ENCODE measurements at places on chromosomes 2 and 18.

DNA sequence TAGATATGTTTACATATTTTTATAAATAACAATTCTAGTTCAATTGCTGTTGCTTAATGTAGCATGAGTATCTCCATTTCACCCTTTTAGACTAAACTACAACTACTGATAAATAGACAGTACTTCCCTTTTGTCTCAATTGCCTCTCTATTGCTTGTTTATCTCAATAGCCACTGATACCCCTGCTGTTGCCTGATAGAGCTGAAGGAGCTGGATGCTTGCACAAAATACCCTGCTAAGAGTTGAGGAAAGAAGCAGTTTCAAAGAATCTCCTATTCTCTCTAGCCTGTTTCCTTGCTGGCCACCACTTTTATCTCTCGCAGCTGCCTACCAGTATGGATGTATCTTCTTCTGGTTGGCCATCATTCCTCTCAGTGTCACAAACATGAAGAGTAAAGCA, 16.9 kb upstream of the ZNF804A start:
- no peaks in the 10 kb centered on the region for H3K4me1 ChIP-seq
- DNase-seq = no peak
- H3K27me3 ChIP-seq = no peaks in the 10 kb centered on the region
- no peaks in the 10 kb centered on the region for H3K36me3 ChIP-seq

DNA sequence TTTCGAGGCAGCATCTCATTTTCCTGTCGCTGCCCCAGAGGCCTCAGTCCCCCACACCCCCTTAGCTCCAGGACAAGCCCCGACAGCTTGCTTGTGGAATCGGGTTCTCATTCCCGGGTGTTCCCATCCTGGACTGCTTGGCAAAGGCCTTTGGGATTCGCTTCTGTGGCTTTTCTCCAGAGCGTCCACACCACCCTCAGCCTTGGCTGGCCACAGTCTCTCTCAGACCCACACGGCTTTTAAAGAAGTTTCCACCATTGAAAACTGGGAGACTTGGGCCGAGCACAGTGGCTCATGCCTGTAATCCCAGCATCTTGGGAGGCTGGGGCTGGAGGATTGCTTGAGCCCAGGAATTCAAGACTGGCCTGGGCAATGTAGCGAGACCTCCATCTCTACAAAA, 2.7 kb downstream of the ESPNL start:
- no peaks in the 10 kb centered on the region for H3K27me3 ChIP-seq
- peaks cover 5% of the 10 kb centered on the region for H3K4me1 ChIP-seq
- no peak for DNase-seq
- H3K27ac ChIP-seq = no peak overlapping the region
- H3K4me3 ChIP-seq = no peak overlapping the region

DNA sequence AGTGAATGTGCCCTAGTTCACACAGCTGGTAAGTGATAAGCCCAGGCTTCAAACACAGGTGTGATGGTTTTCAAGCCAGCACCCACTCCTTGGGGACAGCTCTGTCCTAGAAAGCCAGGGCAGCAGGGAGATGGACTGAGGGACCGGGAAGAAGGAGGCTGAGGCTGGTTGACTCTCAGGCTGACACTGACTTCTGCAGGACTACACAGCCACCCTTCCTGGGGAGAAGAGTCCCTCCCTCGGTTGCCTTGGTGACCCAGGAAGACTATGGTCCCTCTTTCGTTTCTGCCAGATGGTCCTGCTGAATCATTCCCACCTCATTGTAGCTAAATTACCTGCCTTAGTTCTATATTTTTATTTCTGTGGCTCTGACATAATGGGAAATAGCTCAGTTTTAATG, 11.3 kb upstream of the FSHR start:
- H3K4me3 ChIP-seq = no peak overlapping the region
- H3K36me3 ChIP-seq = no peaks in the 10 kb centered on the region
- H3K4me1 ChIP-seq = no peaks in the 10 kb centered on the region
- H3K27me3 ChIP-seq = no peaks in the 10 kb centered on the region
- DNase-seq = no peak
- no peak overlapping the region for H3K27ac ChIP-seq

DNA sequence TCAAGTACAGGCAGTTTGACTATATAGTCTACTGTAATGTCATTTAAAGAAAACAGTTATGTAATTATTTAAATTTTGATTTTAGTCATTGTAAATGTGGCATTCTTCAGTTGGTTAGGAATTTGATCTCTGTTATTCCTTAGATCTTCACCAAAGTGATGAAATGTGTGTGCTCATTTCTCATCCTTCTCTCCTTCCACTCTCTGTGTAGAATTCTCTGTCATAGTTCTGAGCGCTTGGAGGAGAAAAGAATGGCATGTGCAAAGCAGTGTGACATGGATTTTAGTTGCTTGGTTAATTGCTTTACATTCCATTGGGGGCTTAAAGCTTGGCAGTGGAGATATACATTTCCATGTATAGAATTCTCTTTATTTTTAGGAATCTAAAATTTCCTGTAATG, 14.8 kb downstream of the PIK3C3 start:
- peaks cover 2% of the 10 kb centered on the region for H3K36me3 ChIP-seq
- H3K27me3 ChIP-seq = no peaks in the 10 kb centered on the region
- no peak for DNase-seq
- no peaks in the 10 kb centered on the region for H3K4me1 ChIP-seq
- no peak overlapping the region for H3K27ac ChIP-seq
- H3K4me3 ChIP-seq = no peak overlapping the region

DNA sequence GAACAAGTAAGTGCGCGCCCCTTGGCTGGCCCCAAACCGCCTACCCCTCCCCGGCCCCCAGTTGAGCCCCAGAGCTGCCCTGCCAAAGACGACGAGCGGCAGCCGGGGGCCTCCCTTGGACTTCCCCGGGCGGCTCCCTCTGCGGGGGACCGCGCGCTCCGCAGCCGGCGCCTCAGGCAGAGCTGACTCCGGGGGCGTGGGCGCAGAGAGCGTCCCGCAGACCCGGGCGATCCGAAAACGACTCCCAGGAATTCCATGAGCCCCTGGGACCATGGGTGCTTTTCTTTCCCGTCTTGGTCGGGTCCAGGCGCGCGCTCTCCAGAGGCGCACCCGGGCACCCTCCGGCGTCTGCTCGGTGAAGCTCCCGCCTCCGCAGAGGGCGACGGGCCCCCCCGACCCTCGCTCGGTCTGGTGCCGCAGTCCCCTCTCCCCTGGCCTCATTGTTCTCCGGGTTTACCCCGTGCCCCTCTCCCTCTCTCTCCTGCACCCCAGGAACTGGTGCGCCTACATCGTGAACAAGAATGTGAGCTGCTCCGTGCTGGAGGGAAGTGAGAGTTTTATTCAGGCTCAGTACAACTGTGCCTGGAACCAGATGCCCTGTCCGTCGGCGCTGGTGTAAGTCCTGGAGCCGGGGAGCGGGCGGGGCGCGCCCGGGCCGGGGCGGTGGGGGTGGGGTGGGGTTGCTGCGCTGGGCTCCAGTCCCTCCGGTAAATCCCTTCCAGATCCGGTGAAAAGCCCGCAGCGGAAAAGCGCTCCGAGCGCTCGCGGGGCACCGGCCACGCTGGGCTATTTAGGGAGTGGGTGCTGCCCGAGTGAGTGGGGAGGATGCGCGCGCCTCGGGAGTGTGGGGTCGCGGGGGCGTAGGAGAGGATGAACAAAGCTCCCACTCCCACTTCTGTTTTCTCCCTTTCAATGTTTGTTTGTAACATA, 776 bp downstream of the EMILIN2 start:
- no peak overlapping the region for H3K27ac ChIP-seq
- H3K4me3 ChIP-seq = peak overlapping the region; percentile 75
- DNase-seq = no peak
- peaks cover 7% of the 10 kb centered on the region for H3K4me1 ChIP-seq
- peaks cover 7% of the 10 kb centered on the region for H3K27me3 ChIP-seq

- H3K36me3 ChIP-seq = no peaks in the 10 kb centered on the region
- no peaks in the 10 kb centered on the region for H3K27me3 ChIP-seq
- H3K4me1 ChIP-seq = peaks cover 4% of the 10 kb centered on the region
- peak overlapping the region; percentile 61 for H3K4me3 ChIP-seq
- H3K27ac ChIP-seq = peak overlapping the region; percentile 96
Measured at GRCh38 chr18:21599585-21600525, 649 bp downstream of the ESCO1 start.

DNA sequence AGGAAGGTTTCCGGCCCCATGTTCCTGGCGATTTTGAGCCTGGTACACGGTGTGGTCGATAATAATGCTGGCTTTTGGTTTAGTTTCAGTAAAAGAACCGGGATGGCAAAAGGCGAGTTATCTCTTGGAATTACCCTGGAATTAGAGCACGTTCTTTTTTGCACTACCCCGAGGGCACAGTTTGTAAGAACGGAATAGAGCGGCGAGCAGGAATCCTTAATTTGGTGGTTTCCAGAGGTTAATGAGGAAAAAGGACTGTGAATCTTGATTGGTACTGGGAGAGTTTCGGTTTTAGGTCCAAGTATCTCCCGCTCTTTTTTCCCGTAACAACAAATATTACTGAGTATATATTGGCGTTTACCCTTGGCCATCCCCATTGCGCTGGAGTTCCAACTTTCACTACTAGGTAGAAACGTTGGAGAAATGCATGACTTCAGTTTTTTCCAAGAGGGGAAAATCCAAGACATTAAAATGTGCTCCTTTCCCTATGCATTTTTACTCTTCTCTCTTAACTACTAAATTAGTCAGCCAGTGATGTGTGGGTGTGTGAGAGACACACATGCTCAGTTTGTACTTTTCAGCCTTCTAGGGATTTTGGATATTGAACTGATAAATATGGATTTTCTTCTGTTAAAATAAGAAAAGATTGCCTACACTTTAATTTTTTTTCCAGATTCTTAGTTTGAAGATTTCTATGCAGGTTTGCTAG, 160.8 kb downstream of the AGPS start:
- H3K4me1 ChIP-seq = 0 out of 2 replicates have a peak, but pooled peaks cover 3% of the 10 kb centered on the region
- H3K36me3 ChIP-seq = no peaks in the 10 kb centered on the region
- peak overlapping the region; percentile 99 for H3K27ac ChIP-seq
- H3K27me3 ChIP-seq = no peaks in the 10 kb centered on the region

DNA sequence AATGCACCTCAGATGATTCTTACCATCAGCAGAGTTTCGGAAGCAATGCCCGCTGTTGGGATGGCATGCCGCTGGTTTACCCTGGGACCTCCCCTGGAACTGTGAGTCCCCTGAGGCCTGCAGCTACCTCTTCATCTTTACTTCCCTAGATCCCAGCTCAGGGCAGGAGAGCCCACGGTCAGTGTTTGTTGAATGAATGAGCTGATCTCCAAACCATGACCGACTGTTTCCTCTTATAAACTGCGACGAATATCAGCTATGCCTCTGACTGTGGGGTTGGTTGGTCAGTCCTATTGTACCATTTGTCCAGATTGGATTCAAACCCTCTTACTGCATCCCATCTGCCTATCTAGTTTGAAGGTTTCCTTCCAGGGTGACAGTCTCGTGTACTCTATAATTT, 64.4 kb downstream of the DDX1 start:
- no peaks in the 10 kb centered on the region for H3K4me1 ChIP-seq
- no peak for DNase-seq
- H3K27me3 ChIP-seq = no peaks in the 10 kb centered on the region
- no peaks in the 10 kb centered on the region for H3K36me3 ChIP-seq

GRCh38 chr2:157061799-157062198, 195.7 kb upstream of the GALNT5 start:
- H3K4me1 ChIP-seq = no peaks in the 10 kb centered on the region
- H3K36me3 ChIP-seq = no peaks in the 10 kb centered on the region
- no peak overlapping the region for H3K4me3 ChIP-seq
- no peak overlapping the region for H3K27ac ChIP-seq
- H3K27me3 ChIP-seq = no peaks in the 10 kb centered on the region

DNA sequence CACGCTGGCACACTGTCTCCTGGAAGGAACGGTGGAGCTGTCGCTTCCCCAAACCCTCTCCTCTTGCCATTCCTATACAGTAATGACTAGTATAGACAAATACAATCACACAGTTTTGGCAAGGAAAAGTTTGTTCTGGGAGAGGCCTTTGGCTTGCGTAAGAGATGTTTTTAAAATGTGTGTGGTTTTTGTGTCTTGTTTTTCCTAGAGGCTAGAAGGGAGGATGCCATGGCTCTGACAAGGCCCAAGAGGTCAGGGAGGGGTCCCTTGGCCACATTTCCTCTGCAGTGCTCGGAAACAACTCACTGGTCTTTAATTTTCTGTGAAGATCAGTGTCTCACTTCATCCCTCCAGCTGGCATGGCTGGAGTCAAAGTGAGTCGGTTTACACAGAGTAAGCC, 195.9 kb downstream of the SH3RF3 start:
- H3K4me1 ChIP-seq = no peaks in the 10 kb centered on the region
- no peaks in the 10 kb centered on the region for H3K27me3 ChIP-seq
- DNase-seq = no peak
- H3K36me3 ChIP-seq = no peaks in the 10 kb centered on the region
- no peak overlapping the region for H3K4me3 ChIP-seq

GRCh38 chr18:22285361-22286140, 116.2 kb downstream of the GATA6 start:
- no peak overlapping the region for H3K4me3 ChIP-seq
- no peak overlapping the region for H3K27ac ChIP-seq
- DNase-seq = no peak
- H3K4me1 ChIP-seq = no peaks in the 10 kb centered on the region
- no peaks in the 10 kb centered on the region for H3K27me3 ChIP-seq

- H3K4me3 ChIP-seq = no peak overlapping the region
- H3K36me3 ChIP-seq = no peaks in the 10 kb centered on the region
- no peak overlapping the region for H3K27ac ChIP-seq
- H3K27me3 ChIP-seq = no peaks in the 10 kb centered on the region
- no peak for DNase-seq
Measured at GRCh38 chr2:184507254-184507653, 91.1 kb upstream of the ZNF804A start.

DNA sequence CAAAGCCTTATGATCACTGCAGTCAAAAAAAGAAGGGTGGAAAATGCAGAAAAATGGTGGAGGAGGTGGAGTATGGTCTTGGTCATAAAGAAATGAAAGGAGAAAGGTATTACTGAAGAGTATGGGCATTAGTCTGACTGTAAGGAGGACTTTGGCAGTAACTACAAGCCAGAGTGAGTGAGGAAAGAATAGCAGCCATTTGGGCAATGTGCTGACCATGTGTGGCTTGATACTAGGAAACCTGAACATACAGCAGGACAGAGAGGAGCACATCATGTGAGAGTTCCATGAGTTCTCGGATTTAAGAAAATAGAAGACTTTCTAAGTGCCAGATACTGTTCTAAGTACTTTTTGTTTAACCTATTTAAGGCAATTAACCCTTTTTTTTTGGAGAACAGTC, 8.5 kb downstream of the DTNA start:
- no peaks in the 10 kb centered on the region for H3K27me3 ChIP-seq
- DNase-seq = no peak
- no peak overlapping the region for H3K4me3 ChIP-seq
- H3K36me3 ChIP-seq = no peaks in the 10 kb centered on the region
- H3K4me1 ChIP-seq = no peaks in the 10 kb centered on the region

- peak; percentile 69 for DNase-seq
- H3K4me1 ChIP-seq = peaks cover under 1% of the 10 kb centered on the region
- no peak overlapping the region for H3K4me3 ChIP-seq
- peaks cover 16% of the 10 kb centered on the region for H3K27me3 ChIP-seq
- no peaks in the 10 kb centered on the region for H3K36me3 ChIP-seq
Measured at GRCh38 chr2:218953366-218953954, 6.0 kb upstream of the CDK5R2 start.
